ENCODE measurements at places on chromosomes 1 and 21.

GRCh38 chr1:180123463-180123936, 31.2 kb upstream of the QSOX1 start:
- DNase-seq, result no peak

GRCh38 chr1:167987174-167987573, 50.3 kb upstream of the MPC2 start:
- no peak for DNase-seq

DNA sequence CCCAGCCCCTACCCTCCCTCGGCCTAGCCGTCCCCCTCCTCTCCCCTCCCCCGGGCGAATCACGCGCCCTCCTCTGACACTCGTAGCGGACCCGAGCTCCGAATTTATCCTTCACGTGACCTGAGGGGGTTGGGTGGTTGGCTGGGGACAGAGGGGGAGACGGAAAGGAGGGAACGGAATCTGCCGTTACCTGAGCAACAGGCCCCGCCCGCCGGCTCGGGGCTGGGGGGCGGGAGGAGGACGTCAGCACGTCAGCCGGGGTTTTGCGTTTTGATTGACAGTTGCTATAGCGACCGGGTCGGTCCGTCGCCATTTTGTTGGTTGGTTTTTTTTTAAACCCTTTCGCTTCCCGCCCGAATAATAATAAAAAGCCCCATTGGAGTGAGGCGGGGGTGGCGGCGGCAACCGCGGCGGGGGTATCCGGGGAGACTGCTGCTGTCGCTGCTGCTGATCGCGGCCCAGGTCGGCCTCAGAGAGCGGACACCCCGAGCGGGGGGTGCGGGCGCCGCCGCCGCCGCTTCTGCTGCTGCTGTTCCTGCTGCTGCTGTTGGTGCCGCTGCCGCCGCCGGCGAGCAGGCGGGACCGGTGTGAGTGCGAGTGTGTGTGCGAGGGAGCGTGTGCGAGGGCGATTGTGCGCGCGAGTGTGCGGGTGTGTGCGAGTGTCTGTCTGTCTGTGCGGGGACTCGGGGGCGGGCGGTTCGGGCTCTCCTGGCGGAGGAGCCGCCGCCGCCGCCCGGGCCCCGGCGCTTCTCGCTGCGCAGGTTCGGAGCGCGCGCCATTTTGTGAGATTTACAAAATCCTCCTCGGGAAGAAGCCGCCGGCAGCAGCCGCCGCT, at the start of gene DYRK1A:
Gene DYRK1A, plus strand, starts transcription at position 292 of the 835 bp plus-strand sequence. CDS start 53,602 bp downstream, outside the sequence.
- DNase-seq, result peak; percentile 99

DNA sequence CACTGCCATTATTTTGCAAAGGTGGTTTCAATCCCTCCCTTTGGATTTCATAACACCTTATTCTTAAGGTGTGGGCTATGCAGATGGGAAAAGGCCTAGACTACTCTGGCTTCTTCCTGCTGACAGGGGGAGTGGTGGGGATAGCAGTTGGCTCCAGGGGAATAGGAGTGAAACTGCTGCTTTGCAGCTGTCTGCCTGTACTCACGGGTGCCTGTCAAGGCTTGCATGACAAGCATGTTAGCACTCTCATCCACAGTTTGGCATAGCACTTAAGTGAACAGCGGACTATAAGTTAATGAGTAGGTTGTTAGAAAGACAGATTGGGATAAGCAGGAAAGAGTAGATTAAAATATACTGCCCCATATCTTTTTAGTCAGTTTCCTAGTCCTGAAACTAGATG, 287.5 kb upstream of the DAB1 start:
- peak; percentile 14 for DNase-seq

GRCh38 chr1:200041337-200042118, 14.0 kb downstream of the NR5A2 start:
- DNase-seq, result peak; percentile 46

GRCh38 chr1:199279872-199280645, 641.2 kb downstream of the PTPRC start:
- no peak for DNase-seq

DNA sequence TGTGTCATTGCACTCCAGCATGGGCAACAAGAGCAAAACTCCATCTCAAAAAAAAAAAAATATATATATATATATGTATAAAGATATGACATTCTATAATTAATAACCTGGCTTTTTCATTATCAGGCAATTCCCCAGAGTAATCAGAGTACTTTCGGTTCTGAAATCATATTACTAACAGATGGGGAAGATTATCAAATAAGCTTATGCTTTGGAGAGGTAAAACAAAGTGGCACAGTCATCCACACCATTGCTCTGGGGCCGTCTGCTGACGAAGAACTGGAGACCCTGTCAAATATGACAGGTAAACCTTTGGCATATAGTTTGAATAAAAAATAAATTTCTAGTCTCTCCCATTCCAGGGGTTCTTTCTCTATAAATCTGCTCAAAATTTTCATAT, 58.5 kb upstream of the SH3GLB1 start:
- no peak for DNase-seq

GRCh38 chr1:55623311-55623710, 408.1 kb upstream of the USP24 start:
- DNase-seq, result peak; percentile 11

GRCh38 chr1:117860896-117861610, 68.4 kb downstream of the GDAP2 start:
- no peak for DNase-seq

DNA sequence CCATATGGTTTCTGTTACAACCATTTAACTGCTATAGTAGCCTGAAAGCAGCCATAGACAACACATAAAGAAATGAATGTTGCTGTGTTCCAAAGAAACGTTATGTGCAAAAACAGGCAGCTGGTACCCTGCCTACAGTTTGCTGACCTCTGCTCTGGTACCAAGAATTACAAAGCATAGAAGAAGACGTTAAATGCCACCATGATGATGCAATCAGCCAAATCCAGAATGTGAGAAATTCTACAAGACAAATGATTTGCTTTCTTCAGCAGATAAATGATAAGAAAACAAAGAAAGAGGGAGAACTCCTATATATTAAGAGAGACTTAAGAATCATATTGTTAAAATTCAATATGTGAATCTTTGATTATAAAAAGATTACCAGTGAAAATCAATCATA, 97.8 kb upstream of the PDE4B start:
- DNase-seq, result no peak

- no peak for DNase-seq
Measured at GRCh38 chr1:92708368-92708950, 76.4 kb downstream of the EVI5 start.

GRCh38 chr1:228098323-228098931, 4.7 kb downstream of the C1orf35 start:
- peak; percentile 3 for DNase-seq

DNA sequence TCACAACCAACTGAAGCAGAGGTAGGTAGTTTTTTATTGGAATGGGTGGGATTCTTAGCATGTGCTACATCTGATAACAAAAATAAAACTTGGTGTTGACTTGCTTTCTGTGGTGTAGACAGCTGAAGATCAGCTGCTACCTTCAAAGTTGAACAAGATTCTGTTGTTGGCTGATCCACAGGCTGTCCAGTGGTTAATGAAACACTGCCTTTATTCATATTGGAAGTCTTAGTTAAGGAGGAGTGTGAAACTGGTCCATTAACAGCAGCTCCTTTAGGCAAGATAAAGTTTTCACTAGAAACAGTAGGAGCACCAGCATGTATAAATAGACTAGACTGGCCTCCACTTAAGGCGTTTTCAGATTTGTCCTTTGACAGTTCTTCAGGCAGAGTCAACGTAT, 81.1 kb downstream of the ZNF644 start:
- no peak for DNase-seq

GRCh38 chr1:235093696-235094592, 34.7 kb downstream of the TOMM20 start:
- DNase-seq, result peak; percentile 92

DNA sequence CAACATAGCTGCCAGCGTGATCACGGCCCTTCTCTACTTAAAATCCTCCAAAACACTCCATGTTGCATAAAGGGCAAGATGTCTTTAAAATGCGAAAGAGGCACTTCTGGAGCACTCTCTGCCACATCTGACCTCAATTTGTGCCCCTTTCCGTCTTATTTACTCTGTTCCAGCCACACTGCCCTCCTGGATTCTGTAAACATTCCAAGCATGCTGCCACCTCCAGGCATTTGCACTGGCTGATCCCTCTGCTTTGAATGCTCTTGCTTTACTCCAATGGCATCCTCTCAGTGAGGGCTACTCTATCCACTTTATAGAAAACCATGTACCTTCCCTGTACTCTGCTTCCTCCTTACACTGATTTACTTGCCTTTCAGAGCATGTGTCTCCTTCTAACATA, 5.3 kb upstream of the RGS7 start:
- peak; percentile 6 for DNase-seq

DNA sequence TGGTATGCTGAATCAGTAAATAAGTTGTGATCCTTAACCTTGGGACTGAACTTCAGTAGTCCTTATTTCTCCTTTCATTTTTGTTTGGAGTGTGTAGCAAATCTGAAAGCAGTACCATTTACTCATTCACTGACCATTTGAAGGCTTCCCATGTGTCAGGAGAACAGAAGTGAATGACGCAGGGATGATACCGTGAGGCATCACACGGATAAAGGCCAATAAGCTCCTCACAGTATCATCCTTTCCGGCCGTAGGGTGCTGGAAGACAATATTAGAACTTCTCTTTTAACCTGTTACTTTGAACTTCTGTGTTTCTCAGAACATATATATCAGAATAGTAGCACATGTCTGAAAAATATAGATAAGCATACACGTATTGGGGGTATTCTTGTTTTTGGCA, 21.3 kb downstream of the BACH1 start:
- DNase-seq, result no peak

DNA sequence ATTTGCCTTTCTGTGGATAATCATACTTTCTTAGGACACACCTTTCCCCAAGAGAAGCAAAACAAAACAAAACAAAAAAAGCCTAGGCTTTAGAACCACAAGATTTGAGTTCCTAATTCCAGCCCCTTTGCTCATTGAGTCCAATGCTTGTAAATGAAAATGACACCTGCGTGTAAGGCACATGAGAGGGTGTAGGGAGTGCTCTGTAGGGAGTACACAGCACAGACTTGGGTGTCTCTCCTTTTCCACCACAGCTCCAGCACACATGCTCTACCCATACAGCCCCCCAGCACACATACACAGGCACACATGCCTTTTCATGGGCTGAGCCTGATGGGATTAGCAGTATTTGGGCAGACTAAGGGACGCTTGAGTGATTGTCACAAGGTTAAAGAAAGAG, 9.2 kb upstream of the NGF start:
- no peak for DNase-seq

DNA sequence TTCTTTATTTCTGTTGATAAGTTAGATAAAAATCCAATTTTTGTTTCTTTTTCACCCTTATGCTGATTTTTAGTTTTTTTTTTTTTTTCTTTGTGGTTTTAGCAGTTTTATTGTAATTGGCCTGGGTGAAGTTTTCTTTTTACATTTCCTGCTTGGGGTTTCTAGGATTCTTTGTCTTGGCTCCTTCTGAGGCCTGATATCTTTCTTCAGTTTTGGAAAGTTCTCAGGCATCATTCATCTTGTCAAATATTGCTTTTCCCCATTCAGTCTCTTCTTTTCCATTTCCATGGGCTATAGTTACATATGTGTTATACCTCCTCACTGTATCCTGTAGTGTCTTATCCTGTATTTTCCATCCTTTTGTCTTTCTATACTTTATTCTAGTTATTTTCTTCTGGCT, 28.5 kb downstream of the ST6GALNAC3 start:
- no peak for DNase-seq

- peak; percentile 39 for DNase-seq
Measured at GRCh38 chr1:2547210-2548067, 8.7 kb upstream of the TNFRSF14 start.

GRCh38 chr1:173117108-173117633, 66.4 kb upstream of the TNFSF18 start:
- no peak for DNase-seq

GRCh38 chr1:908661-909060, 15.1 kb upstream of the SAMD11 start:
- DNase-seq, result no peak

GRCh38 chr1:6145864-6146410, 34.2 kb downstream of the CHD5 start:
- no peak for DNase-seq

- DNase-seq, result no peak
Measured at GRCh38 chr21:38683222-38683621, 122.5 kb upstream of the ETS2 start.

DNA sequence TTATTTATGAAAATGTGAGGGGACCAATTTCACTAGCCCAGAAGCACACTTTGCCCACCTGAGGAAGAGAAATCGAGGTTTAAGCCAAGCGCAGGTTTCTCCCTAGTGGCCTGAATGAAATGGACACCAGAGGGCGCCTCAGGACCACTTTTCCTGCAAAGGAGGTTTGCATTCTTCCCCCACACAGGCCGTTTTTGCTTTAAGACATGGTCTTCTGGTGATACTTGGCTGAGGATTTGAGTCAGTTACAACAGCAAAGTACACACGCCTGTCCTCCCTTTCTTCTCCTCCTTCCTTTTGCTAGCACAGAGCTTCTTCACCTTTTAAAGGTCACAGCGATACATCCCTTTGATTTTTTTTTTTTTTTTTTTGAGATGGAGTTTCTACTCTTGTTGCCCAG, 5.4 kb downstream of the PLA2G2E start:
- peak; percentile 84 for DNase-seq

- DNase-seq, result no peak
Measured at GRCh38 chr1:179576509-179576908, 761 bp upstream of the NPHS2 start.

DNA sequence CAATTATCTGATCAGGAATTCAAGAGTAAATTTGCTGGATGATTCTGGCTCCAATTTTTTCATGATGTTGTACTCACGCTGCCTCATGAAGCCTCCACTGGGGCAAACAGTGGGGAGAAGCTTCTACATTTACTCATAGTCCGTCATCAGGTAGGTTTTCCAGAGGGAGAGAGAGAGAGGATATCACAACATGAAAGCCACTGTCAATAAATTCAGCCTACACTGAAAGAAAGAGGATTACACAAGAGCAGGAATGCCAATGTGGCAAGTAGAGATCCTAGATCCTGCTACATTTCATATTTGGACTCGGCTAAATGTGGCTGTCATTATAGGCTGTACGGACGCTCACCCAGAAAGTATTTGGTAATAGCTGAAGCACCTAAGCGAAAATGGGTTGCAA, 819.9 kb downstream of the BRINP3 start:
- no peak for DNase-seq

DNA sequence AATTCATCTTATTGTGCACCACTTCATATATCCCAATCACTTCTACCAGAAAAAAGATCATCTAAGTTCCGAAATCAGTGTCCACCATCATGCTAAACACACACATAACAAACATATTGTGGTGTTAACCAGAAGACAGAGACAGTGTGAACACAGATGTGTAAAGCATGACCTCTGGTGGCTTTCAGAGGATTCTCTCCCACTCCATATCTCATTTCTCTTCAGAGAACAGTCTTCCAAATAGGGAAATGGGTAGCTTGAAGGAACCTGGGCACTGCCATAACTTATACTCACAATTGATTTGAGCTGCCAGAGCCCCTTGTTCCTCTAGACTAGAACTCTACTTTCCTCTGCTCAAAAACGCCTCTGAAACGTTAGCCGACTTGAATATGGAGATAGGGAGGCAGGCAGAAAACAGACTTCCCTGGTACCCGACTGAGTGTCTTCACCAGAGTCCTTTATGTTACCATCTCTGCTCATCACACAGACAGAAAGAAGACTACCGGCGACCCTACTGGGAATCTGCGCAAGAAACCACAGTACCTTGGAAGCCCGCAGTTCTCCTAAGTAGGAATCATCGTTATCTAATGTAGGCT, 1.8 kb upstream of the ELAPOR1 start:
- no peak for DNase-seq

All from ELF-1 (cell line).